Breast epithelium (tissue), 4 donors: ENCODE measurements at places on chromosomes 4 and X. TPM values are rescaled to one million over a fixed set of nuclear protein-coding genes. Genes with fewer than 3 reads are reported as not detected.

GRCh38 chr4:89298155-89298554 lies 9.4 kb downstream of the GPRIN3 start:
- H3K36me3 ChIP-seq: no peaks in the 10 kb centered on the region
- DNase-seq: no peak
- H3K4me3 ChIP-seq: no peak overlapping the region

- no peaks in the 10 kb centered on the region for H3K36me3 ChIP-seq
- H3K27me3 ChIP-seq: no peaks in the 10 kb centered on the region
- no peak overlapping the region for H3K27ac ChIP-seq
These were observed 207.6 kb upstream of the PITX2 start for GRCh38 chr4:110830461-110830860.

GRCh38 chr4:60938621-60939020 lies 261.5 kb upstream of the ADGRL3 start:
- no peaks in the 10 kb centered on the region for H3K27me3 ChIP-seq
- H3K4me3 ChIP-seq: no peak overlapping the region
- no peak for DNase-seq
- no peaks in the 10 kb centered on the region for H3K4me1 ChIP-seq
- H3K27ac ChIP-seq: no peak overlapping the region
- no peaks in the 10 kb centered on the region for H3K36me3 ChIP-seq

DNA sequence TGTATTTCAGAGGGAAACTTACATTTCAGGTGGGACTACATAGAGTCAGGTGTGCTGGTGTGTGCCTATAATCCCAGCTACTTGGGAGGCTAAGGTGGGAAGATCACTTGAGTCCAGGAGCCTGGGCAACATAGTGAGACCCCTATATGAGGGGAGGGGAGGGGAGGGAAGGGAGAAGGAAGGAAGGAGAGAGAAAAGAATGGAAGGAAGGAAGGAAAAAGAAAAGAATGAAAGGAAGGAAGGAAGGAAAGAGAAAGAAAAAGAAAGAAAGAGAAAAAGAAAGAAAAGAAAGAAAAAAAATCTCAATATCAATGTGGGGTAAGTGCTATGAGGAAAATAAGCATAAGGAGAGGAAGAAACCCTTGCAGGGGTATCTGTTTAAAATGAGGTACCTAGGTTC lies 43.6 kb upstream of the RAB33B start:
- H3K4me1 ChIP-seq: no peaks in the 10 kb centered on the region
- H3K27ac ChIP-seq: no peak overlapping the region
- no peak overlapping the region for H3K4me3 ChIP-seq
- DNase-seq: no peak
- H3K36me3 ChIP-seq: no peaks in the 10 kb centered on the region

GRCh38 chrX:111812889-111813563 lies 63.0 kb upstream of the TRPC5OS start:
- no peak overlapping the region for H3K27ac ChIP-seq
- no peak for DNase-seq
- no peak overlapping the region for H3K4me3 ChIP-seq
- no peaks in the 10 kb centered on the region for H3K36me3 ChIP-seq

DNA sequence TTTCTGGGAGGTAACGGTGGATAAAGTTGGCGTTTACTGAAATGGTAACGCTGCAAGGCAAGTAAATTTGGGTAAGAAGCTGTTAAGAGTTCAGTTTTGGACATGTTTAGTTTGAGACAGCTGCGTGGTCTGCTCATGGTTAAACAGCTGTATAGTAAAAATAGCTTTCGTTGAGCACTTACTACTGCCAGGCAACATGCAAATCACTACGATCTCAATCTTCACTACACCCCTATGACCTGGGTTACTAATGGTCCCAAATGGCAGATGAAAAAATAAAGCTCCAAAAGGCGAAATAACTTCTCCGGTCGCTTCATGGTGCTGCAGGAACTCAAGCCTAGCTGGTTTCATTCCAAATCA lies 22.2 kb downstream of the FABP2 start:
- DNase-seq: no peak
- H3K4me3 ChIP-seq: peak overlapping the region; percentile 82
- no peaks in the 10 kb centered on the region for H3K4me1 ChIP-seq
- no peaks in the 10 kb centered on the region for H3K27me3 ChIP-seq

DNA sequence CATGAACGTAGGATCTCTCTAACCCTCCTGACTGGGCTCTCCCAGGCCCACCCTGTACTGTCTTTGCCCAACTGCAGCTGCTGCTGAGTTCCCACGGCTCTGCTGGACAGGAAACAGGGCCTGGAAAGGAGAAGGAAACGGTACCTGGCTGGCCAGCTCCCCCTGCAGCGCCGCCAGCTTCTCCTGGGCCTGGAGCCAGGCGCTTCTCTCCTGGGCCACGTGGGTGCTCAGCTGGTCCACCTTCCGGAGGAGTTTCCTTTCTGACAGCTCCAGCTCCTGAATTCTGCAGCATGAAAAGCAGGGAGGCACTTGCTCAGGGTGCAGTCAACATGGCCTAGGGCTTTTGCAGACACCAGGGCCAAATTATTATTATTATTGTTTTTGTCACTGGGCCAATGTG lies 6.5 kb downstream of the C4orf50 start:
- H3K27ac ChIP-seq: no peak overlapping the region
- no peaks in the 10 kb centered on the region for H3K4me1 ChIP-seq
- H3K4me3 ChIP-seq: no peak overlapping the region
- H3K27me3 ChIP-seq: no peaks in the 10 kb centered on the region
- DNase-seq: peak; percentile 30

DNA sequence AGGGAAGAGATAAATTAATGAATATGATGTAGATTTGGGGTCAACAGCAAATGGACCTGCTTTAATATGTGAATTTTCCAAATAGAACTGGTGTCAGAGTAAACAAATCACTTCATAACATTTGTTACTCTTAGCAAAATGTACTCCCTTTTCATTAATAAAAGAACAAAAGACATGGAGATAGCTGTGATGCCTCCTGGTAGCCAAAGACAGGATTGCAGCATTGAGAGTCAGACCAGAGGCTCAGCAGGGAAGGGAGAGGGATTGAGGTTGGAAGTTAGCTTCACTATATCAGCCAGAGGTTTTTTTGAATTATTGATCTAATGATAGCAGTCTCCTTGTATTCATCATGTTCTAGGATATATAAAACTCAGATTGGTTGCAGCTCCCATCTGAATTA lies 17.4 kb upstream of the RAB40A start:
- no peak overlapping the region for H3K4me3 ChIP-seq
- peaks cover 38% of the 10 kb centered on the region for H3K27me3 ChIP-seq
- no peaks in the 10 kb centered on the region for H3K36me3 ChIP-seq
- H3K4me1 ChIP-seq: no peaks in the 10 kb centered on the region
- peak overlapping the region; percentile 85 for H3K27ac ChIP-seq
- no peak for DNase-seq

GRCh38 chr4:32562010-32562409 lies 1841.8 kb downstream of the PCDH7 start:
- DNase-seq: no peak
- H3K27me3 ChIP-seq: no peaks in the 10 kb centered on the region
- no peak overlapping the region for H3K27ac ChIP-seq
- no peaks in the 10 kb centered on the region for H3K4me1 ChIP-seq

GRCh38 chr4:73885574-73886267 lies 16.5 kb downstream of the CXCL1 start:
- H3K4me3 ChIP-seq: no peak overlapping the region
- no peak for DNase-seq
- no peaks in the 10 kb centered on the region for H3K27me3 ChIP-seq
- no peak overlapping the region for H3K27ac ChIP-seq

DNA sequence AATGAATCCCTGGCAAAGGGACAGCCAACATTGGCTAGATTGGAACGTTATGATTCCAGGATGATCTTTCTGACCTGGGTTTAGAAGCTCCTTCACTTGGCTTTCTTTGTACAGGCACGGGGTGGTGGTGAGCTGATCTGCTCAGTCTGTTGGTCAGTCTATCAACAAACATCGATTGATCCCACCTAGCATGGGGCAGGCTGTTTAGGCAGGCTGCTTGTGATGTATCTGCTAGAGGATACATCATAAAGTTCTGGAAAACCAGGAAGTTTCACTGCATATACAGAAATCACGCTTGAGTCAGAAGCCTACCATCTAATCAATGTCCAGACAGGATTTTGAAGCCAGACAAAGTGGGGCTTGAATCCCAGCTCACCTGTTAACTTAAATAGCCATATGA lies 6.9 kb downstream of the FRMD7 start:
- no peak for DNase-seq
- H3K4me1 ChIP-seq: no peaks in the 10 kb centered on the region
- H3K36me3 ChIP-seq: no peaks in the 10 kb centered on the region
- H3K4me3 ChIP-seq: no peak overlapping the region
- H3K27ac ChIP-seq: peak overlapping the region; percentile 3

Gene L1CAM
- total RNA-seq: 0.66 TPM

Gene CCKAR
- total RNA-seq: not detected

Gene ATP1B4
- total RNA-seq: not detected

Gene ASMT
- not detected for total RNA-seq
